ENCODE measurements at places on chromosomes 2 and 18. TPM values are rescaled to one million over a fixed set of nuclear protein-coding genes. Genes with fewer than 3 reads are reported as not detected.

UCN gene
- total RNA-seq: 0.09 TPM

PROC gene
- not detected for total RNA-seq

RGPD4 gene
- total RNA-seq: not detected

AGXT gene
- not detected for total RNA-seq

MAP4K3 gene
- 20.3 TPM for total RNA-seq

TXNDC2 gene
- not detected for total RNA-seq

TMEM214 gene
- 18.4 TPM for total RNA-seq
